Subcutaneous adipose tissue (tissue), 4 donors: ENCODE measurements at places on chromosomes 5 and 9. TPM values are rescaled to one million over a fixed set of nuclear protein-coding genes. Genes with fewer than 3 reads are reported as not detected.

Gene CD74
- 823 TPM for total RNA-seq

Gene SLC44A1
- total RNA-seq: 50.9 TPM

Gene TMEM252
- total RNA-seq: not detected

Gene ANKS6
- total RNA-seq: 14.1 TPM

Gene STK32A
- 5.3 TPM for total RNA-seq

Gene LAMC3
- 2.4 TPM for total RNA-seq

Gene CCDC180
- total RNA-seq: 6.6 TPM

Gene IFNB1
- total RNA-seq: not detected

Gene PFDN1
- total RNA-seq: 70.2 TPM

Gene CTSV
- total RNA-seq: not detected

Gene GMCL2
- not detected for total RNA-seq

Gene ANKRD34B
- total RNA-seq: not detected

Gene C9orf50
- not detected for total RNA-seq

Gene FBXL7
- total RNA-seq: 15.3 TPM

Gene UBTD2
- total RNA-seq: 20.9 TPM

Gene DBN1
- 25.2 TPM for total RNA-seq

Gene SPATA31D4
- not detected for total RNA-seq

Gene SLC22A4
- 0.66 TPM for total RNA-seq

Gene FAM151B
- 3.9 TPM for total RNA-seq

Gene MARCOL
- total RNA-seq: not detected

Gene SNCAIP
- 7.7 TPM for total RNA-seq

Gene C7
- 75.7 TPM for total RNA-seq

Gene KIF12
- total RNA-seq: not detected

Gene HRCT1
- 17.9 TPM for total RNA-seq

Gene KIF27
- 4.1 TPM for total RNA-seq

Gene NSMF
- total RNA-seq: 37.5 TPM

Gene DCANP1
- total RNA-seq: not detected

Gene RANBP17
- total RNA-seq: 4.4 TPM

Gene PCSK5
- 20.7 TPM for total RNA-seq

Gene DBH
- not detected for total RNA-seq

Gene DOCK8
- 46.0 TPM for total RNA-seq

Gene OR1L8
- 0.49 TPM for total RNA-seq

Gene IFNA5
- not detected for total RNA-seq
